ENCODE measurements at places on chromosomes 1 and 21.

DNA sequence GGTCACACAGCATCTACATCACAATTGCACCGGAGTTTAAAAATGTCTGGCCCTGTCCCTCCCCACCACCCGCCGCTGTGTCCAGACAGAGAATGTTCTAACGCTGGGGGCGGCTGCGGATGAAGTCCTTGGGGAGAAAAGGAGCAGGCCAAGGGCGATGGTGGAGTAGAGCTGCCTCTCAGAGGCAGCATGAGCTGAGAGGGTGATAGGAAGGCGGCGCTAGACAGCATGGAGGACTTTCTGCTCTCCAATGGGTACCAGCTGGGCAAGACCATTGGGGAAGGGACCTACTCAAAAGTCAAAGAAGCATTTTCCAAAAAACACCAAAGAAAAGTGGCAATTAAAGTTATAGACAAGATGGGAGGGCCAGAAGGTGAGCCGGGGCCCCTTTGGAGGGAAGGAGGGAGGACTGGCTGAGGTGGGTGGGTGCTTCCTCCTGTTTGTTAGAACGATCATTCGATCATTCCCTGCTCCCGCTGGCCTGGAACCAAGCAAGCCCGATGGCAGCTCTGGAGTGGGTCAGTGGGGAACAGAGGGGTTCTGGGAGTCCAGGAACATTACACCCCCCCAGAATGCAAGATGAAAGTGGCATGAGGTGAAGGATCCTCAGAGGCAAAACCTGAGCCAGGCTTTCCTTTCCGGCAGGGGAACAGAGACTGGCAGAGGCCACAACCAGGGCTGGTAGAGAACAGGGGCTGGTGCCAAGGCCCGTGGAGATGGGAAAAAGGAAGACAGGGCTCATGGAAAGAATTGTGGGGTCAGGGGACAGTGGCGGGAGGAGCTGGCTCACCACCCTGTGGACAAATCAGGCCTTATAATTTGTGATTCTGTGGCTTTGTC lies at the start of the genes FAM229A and TSSK3:
TSS of gene FAM229A (minus strand) at position 12 of the 840 bp plus-strand sequence. CDS start 394 bp downstream, outside the sequence.
TSS of gene TSSK3 (plus strand) at position 66 of the 840 bp plus-strand sequence. CDS start at position 229, 163 bp downstream.
- no peak for DNase-seq

- DNase-seq, result no peak
These were observed 1.3 kb downstream of the GPA33 start for GRCh38 chr1:167088746-167089417.

DNA sequence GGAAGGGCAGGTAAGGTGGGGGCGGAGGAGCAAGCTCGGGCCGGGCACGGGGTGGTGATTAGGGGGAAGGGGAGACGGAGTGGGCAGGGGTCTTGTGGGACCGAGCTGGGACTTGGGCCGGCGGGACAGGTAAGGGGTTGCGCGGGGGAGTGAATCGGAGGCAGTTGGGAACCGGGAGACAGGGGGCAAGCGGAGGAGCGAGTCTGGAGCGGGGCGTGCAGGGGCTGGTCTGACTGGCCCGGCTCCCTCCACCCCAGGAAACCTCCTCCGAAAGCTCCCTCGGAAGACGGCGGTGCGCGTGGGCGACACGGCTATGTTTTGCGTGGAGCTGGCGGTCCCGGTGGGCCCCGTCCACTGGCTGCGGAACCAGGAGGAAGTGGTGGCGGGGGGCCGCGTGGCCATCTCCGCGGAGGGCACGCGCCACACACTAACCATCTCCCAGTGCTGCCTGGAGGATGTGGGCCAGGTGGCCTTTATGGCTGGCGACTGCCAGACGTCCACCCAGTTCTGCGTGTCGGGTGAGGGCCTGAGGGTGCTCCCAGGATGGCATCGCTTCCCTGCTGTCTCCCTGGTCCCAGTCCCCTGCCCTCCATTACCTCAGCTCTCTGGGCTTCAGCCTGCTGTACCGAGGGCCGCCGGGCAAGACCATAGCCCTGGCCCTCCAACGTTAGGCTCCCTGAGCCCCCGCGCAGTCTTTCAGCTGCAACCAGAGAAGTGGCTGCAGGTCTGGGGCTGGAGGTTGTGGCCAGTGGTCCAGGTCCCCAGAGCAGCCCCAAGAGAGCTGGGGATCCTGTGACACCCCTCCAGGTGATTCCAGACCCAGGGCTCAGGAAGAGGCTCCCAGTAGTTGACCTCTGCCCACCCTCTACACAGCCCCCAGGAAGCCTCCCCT lies 6.3 kb downstream of the OBSCN start:
- no peak for DNase-seq

DNA sequence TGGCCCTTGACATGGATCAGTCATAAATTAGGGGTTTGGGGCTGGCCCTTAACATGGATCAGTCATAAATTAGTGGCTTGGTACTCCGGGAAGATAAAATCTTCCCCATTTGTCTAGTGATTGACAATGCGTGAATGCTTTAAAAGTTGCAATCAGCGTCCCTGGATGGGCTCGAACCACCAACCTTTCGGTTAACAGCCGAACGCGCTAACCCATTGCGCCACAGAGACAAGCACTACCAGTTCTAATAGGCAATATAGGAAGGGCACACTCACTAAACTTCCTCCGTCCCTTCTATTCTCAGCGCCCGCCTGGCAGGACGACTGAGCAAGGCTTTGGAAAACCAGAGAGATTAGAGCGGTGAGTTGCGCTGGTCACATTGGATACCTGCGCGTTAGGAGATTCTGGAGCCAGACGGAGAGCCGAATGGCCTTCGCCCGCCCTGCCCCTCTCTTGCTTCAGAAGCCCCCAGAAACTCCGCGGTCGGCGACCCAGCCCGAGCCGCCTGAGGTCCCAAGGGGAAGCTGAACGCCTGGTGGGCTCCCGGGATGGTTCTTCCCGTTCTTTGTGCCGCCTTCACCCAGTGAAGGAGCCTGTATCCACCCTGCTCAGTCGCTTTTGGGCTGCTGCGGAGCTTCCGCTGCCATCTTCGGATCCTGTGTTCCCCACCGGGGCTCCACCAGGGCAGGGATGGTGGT lies 235.9 kb downstream of the FAM72C start:
- DNase-seq, result no peak

- DNase-seq, result no peak
These were observed 278.9 kb downstream of the TGFB2 start for GRCh38 chr1:218624052-218624451.

- DNase-seq, result no peak
These were observed 56.3 kb upstream of the CNN3 start for GRCh38 chr1:94983171-94983739.
